ENCODE measurements at places on chromosomes 5 and 9. TPM values are rescaled to one million over a fixed set of nuclear protein-coding genes. Genes with fewer than 3 reads are reported as not detected.
A peak's percentile ranks its signal among the peaks of the same experiment; 100 is the strongest.

DNA sequence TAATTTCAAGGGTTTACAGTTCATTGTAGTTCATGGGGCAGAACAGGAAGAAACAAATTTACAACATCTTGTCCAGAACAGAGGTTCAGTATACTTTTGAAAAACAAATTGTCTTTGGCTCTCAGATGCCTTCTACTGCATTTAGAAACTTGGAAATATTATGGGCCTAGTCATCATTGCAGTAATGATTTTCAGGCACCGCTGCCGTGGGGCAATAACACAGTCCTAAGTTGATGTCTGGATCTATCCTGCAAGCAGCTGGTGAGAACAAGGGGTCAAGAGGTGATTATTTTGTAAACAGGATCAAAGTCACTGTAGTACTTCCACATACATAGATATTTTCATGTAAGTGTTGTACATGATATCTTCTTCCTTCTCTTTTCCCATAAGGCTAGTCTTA lies 82.5 kb upstream of the CAST start:
- no peak for DNase-seq

The GARIN3 gene
- total RNA-seq = not detected

DNA sequence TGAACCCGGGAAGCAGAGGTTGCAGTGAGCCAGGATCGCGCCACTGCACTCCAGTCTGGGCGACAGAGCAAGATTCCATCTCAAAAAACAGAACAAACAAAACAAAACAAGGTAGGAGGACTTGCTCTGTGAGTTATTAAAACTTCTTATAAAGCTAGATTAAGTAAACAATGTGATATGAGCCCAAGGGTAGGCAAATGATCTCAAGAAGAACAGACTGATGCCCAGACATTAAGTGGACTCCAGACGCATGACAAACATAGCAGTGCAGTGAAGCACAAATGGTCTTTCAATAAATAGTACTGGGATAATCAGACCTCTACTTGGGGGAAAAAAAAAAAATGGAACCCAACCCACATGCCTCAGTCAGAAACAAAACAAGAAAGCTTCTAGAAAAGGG lies 45.7 kb downstream of the SETX start:
- no peak for DNase-seq

DNA sequence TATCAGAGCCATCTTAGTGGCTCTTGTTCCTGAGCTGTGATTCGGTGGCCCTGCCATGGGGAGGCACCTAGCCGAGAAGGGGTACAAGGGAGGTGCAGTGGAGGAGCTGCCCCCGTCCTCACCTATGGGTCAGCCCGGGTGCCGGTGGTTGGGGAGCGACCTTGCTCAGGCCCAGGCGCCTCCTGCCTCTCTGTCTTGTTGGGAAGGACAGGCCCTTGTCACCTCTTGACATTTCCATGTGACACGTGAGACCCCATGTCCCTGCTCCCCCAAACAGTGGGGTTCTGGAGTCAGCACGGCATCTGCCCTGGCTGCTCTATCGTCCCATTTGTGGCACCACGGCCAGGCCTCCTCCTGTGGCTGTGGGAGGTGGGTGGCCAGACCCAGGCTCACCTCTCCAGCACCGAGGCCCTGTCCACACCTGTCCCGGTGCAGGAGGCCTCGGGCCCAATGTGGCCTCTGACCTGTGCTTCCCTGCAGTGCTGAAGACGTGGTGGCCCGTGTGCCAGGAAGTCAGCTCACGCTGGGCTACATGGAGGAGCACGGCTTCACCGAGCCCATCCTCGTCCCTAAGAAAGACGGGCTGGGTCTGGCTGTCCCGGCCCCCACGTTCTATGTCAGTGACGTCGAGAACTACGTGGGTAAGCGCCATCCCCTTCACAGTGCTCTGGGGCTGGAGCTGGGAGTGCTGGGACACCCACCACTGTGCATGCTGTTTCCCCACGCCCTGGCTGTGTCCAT lies 68.9 kb downstream of the PHF2 start:
- DNase-seq = peak; percentile 32

DNA sequence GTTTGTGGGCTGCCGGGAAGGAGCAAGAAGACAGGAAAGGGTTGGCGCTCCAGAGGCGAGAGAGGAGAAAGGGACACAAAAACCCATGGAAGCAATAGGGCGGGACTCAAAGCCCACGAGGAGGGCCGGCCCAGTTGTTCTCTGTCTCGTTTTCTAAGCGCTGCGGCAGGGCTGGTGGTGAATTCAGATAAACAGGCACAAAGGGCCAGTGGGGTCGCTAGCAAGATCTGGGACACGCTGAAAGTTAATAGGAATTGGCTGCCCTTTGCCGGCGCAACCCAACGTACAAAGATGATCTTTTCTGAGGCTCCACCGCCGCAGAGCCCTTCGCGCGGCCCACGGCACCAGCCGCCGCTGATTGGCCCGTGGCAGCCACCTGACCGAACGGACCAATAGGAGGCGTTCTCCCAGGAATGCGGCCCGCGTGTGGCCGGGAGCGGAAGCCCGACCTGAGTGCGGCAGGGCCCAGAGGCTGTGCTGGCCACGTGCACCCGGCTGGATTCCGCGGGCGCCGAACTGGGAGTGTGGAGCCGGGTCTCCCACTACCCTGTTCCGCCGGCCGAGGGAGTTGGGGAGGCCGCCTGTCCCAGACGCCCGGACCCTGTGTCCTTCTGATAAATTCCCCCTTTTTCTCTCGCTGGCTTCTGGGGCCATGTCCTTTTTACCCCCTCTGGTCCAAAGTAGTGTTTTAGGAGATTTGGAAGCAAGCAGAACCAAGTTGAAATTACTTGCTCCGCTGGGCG lies 16.8 kb upstream of the NSD1 start:
- DNase-seq = peak; percentile 92

- no peak for DNase-seq
Observed at GRCh38 chr9:114371973-114372917, 15.5 kb downstream of the AKNA start.

Measured in ureter (tissue), 1 donor.